ENCODE measurements at places on chromosomes 13 and 19.
A peak's percentile ranks its signal among the peaks of the same experiment; 100 is the strongest.

DNA sequence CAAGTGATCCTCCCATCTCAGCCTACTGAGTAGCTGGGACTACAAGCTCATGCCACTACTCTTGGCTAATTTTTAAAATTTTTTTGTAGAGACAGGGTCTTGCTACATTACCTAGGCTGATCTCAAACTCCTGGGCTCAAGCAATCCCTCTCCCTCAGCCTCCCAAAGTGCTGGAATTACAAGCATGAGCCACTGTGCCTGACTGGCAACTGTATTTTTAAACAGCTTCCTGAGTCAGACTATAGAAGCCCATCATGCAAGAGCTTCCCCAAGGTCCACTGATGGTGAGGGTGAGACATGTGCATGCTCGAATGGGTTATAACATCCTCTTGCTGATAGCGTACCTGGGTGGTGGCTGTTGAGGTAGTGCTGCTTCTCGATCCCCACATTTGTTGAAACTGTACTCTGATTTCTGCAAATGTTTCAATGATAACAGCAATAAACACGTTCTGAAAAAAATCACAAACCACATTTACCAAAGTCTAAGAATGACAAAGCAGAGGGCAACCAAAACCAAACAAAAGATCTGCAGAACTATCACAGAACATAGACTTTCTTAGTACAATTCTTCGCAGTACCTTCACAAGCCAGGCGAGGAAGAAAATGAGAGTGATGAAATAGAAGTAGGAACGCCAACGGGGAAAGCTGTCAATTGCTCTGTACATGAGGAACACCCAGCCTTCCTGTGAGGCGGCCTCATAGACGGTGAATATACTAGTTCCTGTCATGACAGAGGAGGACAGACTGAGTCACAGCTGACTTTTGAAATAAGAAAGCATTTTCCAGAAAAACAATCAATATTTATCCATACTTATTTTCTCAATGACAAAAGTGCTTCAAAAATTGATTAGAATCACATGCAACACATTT, 124.4 kb downstream of the NALCN start:
- no peak for DNase-seq

GRCh38 chr19:29635963-29636362, 29.3 kb upstream of the PLEKHF1 start:
- no peak for DNase-seq

GRCh38 chr13:49566461-49566860, 18.9 kb downstream of the RCBTB1 start:
- DNase-seq, result no peak

DNA sequence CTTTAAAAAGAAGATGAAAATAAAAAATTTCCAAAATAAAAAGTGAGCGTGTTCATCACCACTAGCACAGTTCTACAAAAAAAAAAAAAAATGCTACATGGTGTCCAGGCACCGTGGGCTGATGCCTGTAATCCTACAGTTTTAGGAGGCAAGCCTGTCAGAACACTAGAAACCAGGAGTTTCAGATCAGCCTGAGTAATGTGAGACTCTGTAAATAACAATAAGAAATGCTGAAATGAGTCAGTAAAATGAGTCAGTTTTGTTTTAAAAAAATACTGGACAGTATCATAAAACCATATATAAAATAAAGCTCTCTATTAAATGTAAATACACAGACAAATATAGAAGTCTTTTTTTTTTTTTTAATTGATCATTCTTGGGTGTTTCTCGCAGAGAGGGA, 30.0 kb downstream of the ZNF91 start:
- DNase-seq, result no peak

- DNase-seq, result peak; percentile 49
Measured at GRCh38 chr19:28633319-28634018, 579.5 kb downstream of the UQCRFS1 start.

GRCh38 chr19:35898499-35898809, 1.9 kb downstream of the NFKBID start:
- DNase-seq, result no peak

GRCh38 chr19:13154241-13154778, 4.1 kb downstream of the IER2 start:
- peak; percentile 92 for DNase-seq

- DNase-seq, result no peak
Measured at GRCh38 chr13:110073982-110074381, 233.0 kb downstream of the COL4A1 start.

- DNase-seq, result peak; percentile 35
Measured at GRCh38 chr19:35704218-35704617, at the start of gene ZBTB32. Gene ZBTB32 (plus strand): TSS chr19:35704558. CDS start chr19:35714627, 10,069 bp downstream.

- no peak for DNase-seq
Measured at GRCh38 chr13:30138511-30138910, 168.8 kb downstream of the KATNAL1 start.

DNA sequence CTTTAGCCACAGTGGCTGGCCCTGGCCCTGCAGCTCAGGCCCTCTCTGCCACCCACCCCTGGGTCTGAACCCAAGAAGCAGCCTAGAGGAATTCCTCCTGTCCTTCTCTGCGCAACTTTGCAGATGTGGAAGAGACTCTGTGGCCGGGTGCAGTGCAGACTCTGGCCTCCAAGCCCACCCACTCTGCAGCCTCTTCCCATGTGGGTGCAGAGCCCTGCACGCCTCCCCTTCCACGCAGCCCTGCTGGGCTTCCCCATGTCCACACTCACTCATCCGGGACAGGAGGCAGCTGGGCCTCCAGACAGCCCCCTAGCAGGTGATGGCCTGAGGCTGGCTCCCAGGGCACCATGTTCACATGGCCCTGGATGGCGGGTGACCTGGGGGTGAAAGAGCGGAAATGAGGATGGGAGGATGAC, 2.5 kb downstream of the TEX29 start:
- DNase-seq, result no peak

DNA sequence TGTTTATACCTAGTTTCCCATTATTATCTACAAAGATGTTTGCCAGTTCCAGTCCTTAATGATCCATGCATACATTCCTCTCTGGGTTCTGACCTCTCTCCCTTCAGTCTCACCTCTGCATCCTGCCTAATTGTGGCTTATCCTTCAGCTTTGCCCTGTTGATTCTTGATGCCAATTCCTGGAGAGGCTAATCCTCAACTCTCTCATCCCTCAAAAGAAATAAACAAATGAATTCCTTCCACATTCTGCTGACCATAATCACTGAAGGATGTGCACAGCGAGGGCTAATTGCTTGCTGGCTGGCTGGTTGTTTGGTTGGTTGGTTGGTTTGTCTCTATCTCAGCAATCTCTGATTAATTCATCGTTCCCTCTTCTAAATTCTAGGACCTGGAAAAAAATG, 113.8 kb downstream of the IRS2 start:
- DNase-seq, result no peak

DNA sequence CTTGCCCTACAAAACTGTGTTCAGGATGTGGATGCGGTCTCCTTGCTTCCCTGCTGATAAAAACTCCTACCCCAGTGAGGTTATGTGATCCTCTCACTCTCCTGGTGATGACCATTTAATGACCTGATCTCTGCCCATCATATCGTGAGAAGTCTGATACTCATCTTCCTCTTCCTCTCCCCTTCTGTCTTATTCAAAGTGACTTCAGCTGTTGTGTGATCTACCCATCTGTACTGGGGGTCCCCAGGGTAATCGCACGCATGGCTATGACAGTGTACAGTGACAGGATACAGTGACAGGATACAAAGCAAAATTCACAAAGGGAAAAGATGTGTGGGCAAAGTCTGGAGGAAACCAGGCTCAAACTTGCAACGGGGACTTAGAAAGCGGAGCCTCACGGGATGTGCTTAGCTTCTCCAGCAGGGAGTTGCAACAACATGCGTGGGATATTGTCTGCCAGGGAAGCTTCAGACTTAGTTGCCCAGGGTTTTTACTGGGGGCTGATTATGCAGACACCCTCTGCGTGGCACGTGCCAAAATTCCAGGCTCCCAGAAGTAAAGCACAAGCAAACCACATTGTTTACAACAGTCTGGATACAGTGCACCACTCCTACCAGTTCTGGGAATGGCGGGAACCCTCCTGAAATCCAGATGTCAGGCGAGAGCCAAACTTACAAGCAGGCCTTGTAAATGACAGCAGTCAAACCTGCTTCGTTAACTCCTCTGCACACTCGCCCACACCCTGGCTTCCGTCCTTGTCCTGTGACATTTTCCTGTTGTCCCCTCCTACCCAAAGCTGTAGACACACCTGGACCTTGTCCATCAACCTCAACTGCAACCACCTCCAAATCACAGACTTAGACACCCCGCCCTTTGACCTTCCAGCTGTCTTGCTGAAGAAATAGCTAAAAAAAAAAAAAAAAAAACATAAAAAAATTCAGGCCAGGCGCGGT, 18.0 kb upstream of the GARRE1 start:
- peak; percentile 50 for DNase-seq

DNA sequence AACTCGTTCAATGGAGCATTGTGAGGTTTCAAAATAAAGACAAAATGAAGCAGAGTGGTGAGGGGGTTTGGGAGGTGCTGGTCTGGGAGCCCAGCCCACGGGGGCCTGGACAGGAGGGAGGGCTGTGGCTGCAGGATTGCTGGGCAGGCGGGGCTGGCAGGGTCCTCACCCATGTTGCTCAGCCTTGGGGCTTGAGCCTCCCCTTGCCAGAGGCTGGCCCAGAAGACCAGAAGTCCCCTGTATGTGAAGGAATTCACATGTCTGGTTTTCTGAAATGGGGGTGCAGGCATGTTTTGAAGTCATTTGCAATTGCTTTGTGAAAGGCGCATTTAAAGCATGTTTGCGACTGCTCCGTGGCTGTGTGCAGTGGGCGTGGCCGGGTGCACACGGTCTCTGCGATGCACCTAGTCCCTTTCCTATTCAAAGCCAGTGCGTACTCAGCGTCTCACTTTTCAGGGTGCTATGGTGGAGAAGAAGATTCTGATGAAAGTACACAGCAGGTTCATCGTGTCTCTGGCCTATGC, 2.3 kb downstream of the GRK1 start:
- DNase-seq, result no peak

GRCh38 chr13:30926781-30927180, 5.7 kb upstream of the TEX26 start:
- DNase-seq, result no peak

- no peak for DNase-seq
Measured at GRCh38 chr13:110259651-110260050, 47.3 kb downstream of the COL4A1 start.

DNA sequence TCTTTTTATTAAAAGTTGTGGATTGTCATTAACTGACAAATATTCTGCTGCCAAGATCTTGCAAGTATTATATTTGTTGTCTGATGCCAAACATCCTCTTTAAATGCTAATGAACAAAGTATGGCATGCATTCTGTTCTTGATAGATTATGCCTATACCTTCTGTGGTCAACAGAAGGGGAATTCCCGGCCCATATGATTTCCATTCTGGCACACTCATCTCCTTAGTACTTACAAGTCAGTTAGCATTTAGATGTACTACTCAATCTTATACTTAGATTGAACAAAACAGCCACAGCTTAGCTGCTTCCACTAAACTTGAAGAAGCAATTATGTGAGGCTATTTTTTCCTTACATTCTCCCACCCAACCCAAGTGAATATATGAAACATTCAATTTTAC, 246.1 kb upstream of the DACH1 start:
- DNase-seq, result no peak
